Esophagus mucosa (tissue), 1 donor: ENCODE measurements at places on chromosomes 7 and 10. TPM values are rescaled to one million over a fixed set of nuclear protein-coding genes. Genes with fewer than 3 reads are reported as not detected.

GRCh38 chr7:26160896-26161295, 8.9 kb downstream of the NFE2L3 start:
- ATAC-seq, result no peak

GRCh38 chr7:107027208-107027607, 17.3 kb upstream of the PRKAR2B start:
- ATAC-seq, result no peak

Gene RELN
- 0.52 TPM for total RNA-seq

GRCh38 chr7:131781-132482, 60.4 kb upstream of the FAM20C start:
- ATAC-seq, result no peak

DNA sequence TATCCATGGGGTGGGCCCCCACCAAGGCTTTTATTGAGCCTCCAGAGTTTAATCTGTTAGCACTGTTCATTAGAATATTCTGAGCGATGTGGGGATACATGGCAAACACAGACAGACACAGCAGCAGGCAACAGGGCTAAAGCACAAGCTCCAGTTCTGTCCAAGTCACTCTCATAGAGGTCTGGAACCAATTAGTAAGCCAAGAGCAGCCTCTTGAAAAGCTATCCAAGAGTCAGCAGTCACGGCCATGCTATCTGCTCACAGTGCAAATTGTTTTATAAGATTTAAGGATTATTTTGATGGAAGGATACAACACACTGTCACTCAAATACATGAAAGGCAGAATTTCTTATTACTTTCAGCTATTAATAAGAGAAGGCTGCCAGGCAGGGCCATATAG, 86.4 kb upstream of the DGKB start:
- ATAC-seq, result no peak

DNA sequence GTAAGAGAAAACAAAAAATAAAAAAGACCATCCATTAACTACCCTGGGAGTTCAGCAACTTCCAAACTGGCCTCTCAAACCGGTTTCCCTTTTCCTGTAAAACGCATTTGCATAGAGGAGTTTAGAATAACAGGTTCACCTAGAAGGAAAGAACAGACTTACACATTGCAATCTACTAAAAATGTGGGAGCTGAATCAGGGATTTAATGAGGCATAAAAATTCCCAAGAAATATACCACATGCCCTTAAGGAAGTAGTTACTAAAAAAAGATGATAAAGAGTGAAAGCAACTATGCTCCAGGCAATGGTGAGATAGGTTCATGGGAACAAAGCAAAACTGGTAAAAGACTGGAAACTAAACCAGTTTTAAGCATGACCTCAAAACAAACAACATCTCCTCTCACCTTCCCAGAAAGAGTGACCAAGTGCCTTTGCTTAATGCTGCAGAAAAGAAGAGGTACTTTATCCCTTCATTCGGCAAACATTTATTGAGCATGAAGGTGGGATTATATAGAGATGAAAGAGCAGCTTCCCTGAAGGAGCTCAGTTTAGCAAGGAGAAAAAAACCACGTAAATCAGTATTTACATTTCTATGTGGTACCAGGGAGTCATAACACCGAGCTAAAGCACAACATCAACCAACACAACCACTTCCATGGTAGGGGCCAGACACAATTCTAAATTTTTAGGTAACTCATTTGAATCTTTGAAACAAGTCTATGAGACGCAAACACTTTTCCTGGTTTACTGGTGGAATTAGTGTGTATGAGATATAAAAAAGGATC, 152.8 kb downstream of the SGMS1 start:
- ATAC-seq, result peak; percentile 82

Gene DEPP1
- total RNA-seq, result 3.3 TPM

Gene ALOX5
- total RNA-seq, result 4.1 TPM

GRCh38 chr7:15461576-15461975, 100.2 kb downstream of the AGMO start:
- no peak for ATAC-seq

DNA sequence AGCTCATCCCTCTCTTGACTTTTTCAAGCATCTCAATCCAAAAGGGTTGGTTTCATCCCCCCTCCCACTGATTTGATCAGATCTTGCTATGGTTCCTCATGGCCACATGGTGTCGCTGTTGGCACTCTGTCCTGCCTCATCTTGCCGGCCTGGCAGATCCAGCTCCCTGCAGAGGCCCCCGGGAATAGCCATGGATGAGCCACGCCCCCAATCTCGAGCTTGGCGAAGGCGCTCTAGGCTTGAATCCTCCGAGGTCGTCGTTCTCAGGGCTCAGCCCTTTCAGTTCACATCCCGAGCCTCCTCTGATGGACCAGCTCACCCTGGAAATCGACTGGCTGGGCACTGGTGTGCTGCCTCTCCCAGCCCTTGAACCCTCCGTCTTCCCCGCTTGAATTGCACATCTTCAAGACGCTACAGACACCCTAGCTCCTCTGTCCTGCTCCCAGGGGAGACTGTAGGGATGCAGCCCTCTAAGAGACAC, 628.7 kb downstream of the TYW1 start:
- ATAC-seq, result peak; percentile 49

DNA sequence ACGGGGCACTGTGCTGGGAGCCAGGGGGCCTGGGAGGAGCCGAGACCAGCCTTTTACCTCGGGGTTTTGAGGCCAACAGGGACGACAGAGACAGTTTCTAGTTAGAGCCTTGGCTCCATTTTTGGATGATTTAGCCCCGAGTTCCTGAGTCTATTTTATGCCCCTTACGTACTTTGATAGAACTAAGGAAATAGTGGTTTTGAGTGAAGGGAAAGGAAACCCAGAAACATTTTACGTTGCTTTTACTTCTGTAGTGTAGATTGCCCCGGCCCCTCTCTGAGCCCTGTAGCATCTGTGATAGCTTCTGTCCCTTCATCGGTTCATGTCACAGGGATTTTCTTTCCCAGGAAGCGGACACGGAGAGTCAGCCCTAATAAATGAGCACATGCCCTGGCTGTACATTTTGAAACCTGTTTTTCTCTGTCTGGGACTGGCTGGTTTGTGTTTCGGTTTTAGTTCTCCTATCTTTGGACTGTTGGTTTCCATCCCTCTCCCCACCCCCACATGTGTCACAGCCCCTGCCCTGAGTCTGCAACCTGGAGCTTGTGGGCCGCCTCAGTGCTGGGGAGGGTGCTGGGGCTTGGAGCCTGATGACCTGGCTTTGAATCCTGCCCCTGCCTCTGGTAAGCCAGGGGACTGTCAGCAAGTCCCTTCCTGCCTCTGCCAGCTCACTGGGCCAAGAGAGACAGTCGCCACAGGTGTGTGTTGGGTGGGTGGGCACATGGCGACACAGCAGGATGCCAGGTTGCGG, 6.9 kb upstream of the ORAI2 start:
- peak; percentile 40 for ATAC-seq

Gene BMPR1A
- 17.3 TPM for total RNA-seq

Gene DRGX
- total RNA-seq, result not detected

Gene CYP2C8
- 0.20 TPM for total RNA-seq

GRCh38 chr10:53003094-53003493, 230.5 kb upstream of the MBL2 start:
- no peak for ATAC-seq

DNA sequence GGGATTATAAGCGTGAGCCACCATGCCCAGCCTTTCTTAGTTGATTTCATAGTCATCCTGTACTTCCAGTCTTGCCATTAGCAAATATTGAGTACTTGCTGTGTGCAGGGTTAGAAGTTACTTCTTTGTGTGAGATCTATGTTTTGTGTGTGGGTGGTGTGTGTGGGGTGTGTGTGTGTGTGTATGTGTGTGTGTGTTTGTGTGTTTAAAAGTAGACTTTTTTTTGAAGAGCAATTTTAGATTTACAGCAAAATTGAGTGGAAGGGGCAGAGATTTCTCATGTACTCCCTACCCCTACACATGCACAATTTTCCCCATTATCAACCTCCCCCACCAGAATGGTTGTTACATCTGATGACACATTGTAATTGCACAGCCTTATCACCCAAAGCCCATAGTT, 48.2 kb downstream of the KAT6B start:
- ATAC-seq, result no peak

- no peak for ATAC-seq
Measured at GRCh38 chr10:27664461-27664860, 81.2 kb downstream of the MKX start.

- no peak for ATAC-seq
Measured at GRCh38 chr10:21349912-21350286, 175.6 kb downstream of the SKIDA1 start.

GRCh38 chr10:22784668-22785067, 70.3 kb upstream of the PIP4K2A start:
- ATAC-seq, result no peak

- ATAC-seq, result no peak
Measured at GRCh38 chr7:99648843-99649242, 31.0 kb downstream of the CYP3A5 start.

GRCh38 chr7:104035351-104035750, 45.9 kb upstream of the RELN start:
- ATAC-seq, result no peak

DNA sequence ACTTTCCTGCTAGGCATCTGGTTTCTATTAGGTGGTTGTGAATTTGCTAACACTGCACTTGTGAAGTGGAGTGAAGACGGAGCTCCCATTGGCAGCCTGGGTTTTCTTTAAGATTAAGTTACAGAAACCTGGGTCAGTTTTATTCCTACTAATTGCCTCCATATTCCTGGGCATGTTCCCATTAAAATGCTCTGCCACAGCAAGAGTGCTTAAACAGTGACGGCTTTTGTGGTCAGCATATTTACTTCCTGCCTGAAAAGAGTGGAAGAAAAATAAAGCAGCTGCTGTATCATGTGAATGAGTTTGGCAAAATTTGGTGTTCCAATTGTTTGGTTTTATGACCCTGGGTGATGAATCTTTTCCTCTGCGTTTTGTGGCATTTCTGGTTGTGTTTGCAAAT, 96.9 kb upstream of the PLXDC2 start:
- no peak for ATAC-seq

Gene OPN1SW
- total RNA-seq, result not detected

DNA sequence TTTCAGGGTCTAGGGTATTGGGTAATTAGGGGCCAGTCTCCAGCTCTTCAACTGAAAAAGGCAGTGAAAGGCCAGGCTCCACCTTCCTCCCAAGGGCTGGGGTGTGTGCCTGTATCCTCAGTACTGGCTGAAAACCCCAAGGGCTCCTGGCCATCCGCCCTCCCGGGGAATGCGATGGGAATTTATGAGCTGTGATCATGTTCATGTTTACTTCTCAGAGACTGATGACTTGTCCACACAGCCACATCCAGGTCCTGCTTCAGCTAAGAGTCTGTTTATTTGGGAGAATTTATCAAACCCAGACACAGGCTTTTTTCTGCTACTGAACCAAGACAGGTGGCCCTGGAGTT, 91.7 kb downstream of the CCDC3 start:
- ATAC-seq, result no peak

DNA sequence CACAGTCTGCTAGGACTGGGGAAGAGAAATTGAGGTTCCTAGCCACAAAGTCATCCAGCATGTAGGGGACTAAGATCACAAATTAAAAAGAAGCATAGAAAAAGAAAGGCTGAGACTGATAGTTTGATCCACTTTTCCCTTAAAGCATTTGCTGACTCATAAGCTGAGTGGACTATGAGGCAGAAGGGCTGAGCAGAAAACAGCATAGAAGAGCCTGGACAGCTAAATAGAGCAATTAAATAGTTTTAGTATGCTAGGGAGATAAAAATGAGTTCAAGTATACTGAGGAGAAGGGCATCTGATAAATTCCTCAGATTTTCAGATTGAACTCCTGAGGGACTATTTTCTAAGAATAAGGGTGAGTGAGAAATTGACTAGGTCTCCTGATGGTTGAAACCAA, 155.9 kb upstream of the EGR2 start:
- no peak for ATAC-seq

GRCh38 chr10:113663908-113664307, at the start of gene NRAP:
NRAP (minus strand) TSS chr10:113664041; CDS start chr10:113663882, 159 bp downstream.
- no peak for ATAC-seq

GRCh38 chr10:110420401-110421193, 77.1 kb upstream of the DUSP5 start:
- ATAC-seq, result no peak

Gene NOS3
- 3.1 TPM for total RNA-seq

- no peak for ATAC-seq
Measured at GRCh38 chr10:123165445-123166072, 11.4 kb downstream of the BUB3 start.

GRCh38 chr7:158778471-158778870, 50.8 kb downstream of the ESYT2 start:
- no peak for ATAC-seq

- ATAC-seq, result no peak
Measured at GRCh38 chr7:156003220-156004162, 191.2 kb upstream of the SHH start.

DNA sequence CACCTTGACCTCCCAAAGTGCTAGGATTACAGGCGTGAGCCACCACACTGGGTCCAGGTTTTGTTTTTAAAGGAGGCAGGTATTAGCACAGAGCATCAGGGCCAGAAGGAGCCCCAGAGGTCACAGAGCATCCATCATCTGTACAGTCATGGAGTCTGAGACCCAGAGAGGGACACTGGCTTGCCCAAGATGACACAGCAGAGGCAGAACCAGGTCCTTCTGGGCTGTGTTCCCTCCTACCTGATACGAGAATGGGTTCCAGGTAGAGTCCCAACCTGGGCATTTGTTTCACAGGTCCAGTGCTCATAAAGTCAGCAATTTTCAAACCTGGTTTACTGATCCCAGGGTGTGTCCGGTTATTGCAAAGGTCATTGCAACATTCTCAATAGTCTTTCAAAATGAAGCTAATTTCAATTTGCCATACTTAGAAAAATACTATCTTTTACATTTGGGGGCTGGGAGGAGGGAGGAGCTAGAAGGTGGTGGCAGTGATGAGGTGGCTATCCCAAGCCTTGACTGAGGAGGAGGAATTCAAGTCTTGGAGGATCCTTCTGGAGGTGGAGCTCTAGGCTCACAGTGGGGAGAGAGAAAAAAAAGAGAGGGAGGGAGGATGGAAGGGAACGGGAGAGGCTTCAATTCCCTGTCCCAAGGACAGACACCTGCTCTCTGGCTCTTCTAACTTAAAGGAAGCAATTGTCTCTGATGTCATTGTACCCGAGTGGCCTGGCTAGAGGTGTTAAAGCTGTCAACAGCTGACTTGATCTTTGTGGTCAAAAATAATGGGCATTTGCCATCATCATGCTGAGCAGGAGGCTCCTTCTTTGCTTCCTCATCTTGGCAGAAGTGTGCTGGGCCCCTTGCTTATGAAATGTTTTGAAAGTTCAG, 8.1 kb downstream of the MXI1 start:
- ATAC-seq, result no peak

Gene FFAR4
- total RNA-seq, result 0.16 TPM

Gene EZH2
- total RNA-seq, result 13.4 TPM

GRCh38 chr7:9719303-9719702, 1254.4 kb upstream of the PHF14 start:
- no peak for ATAC-seq

DNA sequence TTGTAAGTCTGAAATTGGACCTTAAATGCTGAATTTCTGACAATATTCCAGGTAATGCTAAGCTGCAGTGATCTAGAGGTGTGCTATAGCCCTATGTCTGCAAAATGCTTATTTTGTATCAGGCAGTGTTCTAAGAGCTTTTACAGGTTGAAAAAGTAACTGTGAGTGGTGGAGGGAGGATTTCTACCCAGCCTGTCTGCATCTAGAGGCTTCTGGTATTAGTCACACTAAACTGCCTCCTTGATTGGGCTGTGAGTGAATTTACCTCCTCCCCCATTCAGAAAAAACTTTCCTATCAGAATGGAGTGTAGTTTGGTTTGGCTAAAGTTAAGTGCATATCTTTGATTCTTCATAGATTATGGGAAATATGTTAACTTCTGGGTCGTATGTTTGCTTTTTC, 56.8 kb downstream of the BBS9 start:
- ATAC-seq, result no peak
